Common myeloid progenitor, CD34-positive (primary cell): ENCODE measurements at places on chromosomes 11 and 22.

- DNase-seq = no peak
Observed at GRCh38 chr11:83168756-83169155, 11.8 kb downstream of the PCF11 start.

DNA sequence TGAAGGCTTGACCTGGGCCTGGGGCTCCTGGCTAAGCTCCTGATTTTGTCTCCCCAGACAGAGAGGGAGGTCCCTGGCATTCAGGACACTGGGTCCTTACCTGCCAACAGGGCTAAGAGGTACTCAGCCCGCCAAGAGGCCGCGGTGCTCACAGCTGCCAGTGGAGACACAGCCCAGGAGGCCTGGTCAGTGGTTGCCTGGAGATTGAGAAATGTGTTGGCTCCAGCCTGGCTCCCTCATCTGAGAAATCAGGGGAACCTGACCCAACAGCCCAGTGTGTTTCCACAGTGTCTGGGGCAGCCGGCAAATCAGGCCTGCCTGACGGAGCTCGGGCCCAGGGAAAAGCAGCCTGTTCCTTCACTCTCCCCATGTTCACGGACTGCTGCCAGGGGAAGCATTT lies 79.4 kb upstream of the NAV2 start:
- DNase-seq = no peak

DNA sequence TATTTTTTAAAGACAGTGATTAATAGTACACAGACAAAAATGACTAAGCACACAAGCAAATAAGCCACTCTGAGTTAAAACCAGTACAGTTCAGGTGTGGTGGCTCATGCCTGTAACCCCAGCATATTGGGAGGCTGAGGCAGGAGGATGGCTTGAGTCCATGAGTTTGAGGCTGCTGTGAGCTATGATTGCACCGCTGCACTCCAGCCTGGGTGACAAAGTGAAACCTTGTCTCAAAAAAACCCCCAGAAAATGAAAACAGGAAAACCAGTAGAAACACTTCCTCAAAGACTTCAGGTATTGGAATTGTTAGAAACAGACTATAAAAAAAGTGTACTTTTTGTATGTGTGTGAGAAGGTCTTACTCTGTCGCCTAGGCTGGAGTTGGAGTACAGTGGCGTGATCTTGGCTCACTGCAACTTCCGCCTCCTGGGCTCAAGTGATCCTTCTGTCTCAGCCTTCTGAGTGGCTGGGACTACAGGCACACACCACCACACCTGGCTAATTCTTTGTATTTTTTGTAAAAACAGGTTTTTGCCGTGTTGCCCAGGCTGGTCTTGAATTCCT lies 33.0 kb downstream of the PPP6R2 start:
- peak; percentile 72 for DNase-seq

DNA sequence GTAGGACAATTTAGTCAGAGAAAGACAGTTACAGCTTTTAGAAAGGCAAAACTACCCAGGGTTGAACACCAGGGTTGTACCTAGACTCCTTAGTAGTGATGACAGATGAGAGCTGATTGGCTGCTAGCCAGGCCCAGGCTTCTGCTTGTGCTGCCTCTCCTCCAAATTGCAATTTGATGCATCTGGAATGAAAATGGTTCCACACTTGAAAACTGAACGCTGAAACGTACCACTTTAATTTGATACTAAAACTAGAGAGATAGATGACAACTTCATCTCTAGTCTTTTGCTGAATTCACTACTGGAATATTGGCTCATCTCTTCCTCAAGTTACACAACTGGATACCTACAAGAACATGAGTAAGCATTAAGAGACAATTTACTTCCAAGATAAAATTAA lies 19.2 kb upstream of the FNBP4 start:
- no peak for DNase-seq

DNA sequence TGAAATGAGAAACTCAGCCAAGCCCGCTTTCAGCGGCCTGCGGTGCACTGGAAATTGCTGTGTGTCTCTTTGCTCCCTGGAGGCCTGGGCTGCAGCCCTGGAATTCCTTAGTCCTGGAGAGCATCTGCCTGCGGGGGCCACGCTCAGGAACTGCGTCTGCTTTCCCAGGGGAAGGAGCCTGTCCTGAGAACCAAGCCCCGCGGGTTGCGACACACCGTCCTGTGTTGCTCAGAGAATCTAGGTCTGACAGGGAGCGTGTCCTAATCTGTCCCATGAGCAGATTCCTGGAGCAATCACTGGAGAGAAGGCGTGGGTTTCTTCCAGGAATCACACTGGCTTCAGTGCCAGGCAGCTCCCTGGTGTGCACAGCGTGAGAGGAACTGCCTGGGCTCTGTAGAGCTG lies 708.1 kb downstream of the BRD1 start:
- DNase-seq = no peak
